ENCODE measurements at places on chromosomes 11 and 22.

GRCh38 chr11:130677486-130678153 is 229.2 kb downstream of the ADAMTS15 start:
- no peak for DNase-seq

- no peak for DNase-seq
Measured at GRCh38 chr22:44131412-44131811, 49.3 kb upstream of the PARVG start.

DNA sequence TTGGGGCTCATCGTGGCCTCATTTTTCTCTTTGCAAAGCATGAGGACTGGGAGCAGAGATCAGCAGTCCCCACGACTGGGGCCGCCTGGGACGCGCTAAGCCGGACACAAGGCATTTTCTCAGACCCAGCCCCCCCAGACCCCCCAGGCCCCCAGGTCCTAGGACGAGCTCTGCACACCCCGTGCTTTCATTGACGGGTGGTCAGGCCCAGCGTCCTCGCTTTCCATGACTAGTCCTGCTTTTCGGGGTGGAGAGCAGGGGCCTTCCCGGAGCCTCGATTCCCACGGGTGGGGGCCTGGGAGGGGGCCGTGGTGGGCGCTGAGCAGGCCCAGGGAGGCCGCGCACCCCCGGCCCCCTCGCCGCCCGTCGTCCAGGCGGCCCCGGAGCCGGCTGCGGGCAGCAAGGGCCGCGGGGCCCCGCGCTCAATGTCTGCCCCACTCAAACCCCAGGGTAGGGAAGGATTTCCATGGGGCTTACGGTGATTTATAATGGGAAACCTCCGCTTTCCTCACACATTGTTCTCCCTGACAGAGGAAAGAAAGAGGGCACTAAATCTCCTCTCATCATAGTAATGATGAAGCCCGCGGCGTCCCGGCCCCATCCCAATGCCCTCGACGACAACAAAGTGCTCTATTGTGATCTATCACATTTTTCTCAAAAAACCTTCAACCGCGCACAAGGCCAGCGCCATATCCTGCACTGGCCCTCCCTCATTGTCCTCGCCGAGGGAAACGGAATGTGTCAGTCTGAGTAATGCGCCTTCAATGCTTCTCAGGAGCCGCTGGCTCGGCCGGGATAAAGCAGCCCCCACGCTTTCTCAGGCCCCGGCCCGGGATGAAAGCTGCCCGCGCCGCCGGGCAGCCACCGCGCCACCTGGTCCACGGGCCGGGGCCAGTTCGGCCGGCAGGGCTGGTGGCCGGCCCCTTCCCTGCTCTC is 10.4 kb upstream of the LINC01488 start:
- DNase-seq, result no peak

DNA sequence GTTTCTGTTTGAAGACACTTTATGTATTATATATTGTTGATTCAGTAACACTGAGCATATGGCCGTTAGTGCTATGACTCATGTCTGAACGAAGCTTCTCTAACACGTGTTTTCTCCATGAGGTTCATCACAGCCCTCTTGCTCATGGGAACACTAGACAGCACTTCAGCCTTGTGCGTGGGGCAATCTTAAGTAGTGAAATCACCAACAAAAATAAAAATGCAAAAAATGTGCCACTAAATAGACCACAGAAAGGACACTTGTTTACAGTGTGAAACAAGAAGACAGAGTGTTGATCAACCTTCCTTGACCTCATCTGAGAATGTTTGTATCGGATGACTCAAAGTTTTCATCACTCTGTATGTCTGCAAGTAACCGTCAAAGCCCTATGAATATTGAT is 94.5 kb downstream of the FDX1 start:
- peak; percentile 2 for DNase-seq

DNA sequence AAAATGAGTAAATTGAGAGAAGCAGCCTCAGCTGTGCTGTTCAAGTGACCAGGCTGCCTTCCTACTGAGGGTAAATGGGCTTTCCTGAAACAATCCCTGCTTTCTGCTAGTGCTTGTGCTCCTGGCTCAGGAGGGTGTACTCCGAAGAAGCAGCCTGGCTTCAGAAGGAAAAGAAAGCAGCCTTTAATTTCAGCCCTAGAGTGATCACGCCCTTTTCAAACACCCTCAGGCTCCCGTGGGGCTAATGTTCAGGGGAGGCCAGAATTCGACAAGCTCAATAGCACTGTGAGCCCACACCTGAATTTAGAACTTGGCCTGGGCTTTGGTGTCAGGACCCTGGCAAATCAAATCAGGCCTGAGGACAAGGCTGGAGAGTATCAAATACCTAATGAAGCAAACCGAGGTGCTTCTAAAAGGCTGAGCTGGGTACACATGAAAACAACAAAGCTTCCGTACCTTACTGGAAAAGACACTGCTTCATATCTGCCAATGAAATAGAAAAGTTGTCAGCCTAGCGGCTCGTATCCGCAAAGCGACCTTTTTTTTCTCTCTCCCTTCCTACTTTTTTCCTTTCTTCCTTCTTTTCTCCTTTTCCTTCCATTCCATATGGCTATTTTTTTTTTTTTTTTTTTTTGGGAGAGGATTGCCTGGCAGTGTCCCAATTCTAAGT is 387.8 kb downstream of the SOX6 start:
- DNase-seq, result no peak

- DNase-seq, result no peak
Measured at GRCh38 chr11:90737444-90738050, 514.7 kb upstream of the CHORDC1 start.

DNA sequence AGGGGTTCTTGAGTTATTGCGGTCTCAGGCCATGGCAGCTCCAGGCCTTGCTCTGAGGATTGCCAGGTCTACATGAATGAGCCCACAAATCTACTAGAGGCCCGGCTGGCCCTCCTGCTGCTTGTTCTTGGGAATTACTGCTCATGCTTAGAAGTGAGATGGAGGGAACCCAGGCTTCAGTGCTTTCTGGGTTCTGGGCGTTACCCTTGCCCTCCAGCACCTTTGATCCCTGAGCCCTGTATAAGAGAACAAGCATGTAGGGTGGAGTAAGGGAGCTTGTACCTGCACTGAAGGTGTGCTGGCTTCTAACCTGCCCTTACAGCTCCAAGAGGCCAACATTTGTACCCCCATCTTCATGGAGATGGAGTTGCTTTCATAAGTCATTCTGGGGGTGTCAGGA is 4.0 kb downstream of the NAA40 start:
- no peak for DNase-seq

DNA sequence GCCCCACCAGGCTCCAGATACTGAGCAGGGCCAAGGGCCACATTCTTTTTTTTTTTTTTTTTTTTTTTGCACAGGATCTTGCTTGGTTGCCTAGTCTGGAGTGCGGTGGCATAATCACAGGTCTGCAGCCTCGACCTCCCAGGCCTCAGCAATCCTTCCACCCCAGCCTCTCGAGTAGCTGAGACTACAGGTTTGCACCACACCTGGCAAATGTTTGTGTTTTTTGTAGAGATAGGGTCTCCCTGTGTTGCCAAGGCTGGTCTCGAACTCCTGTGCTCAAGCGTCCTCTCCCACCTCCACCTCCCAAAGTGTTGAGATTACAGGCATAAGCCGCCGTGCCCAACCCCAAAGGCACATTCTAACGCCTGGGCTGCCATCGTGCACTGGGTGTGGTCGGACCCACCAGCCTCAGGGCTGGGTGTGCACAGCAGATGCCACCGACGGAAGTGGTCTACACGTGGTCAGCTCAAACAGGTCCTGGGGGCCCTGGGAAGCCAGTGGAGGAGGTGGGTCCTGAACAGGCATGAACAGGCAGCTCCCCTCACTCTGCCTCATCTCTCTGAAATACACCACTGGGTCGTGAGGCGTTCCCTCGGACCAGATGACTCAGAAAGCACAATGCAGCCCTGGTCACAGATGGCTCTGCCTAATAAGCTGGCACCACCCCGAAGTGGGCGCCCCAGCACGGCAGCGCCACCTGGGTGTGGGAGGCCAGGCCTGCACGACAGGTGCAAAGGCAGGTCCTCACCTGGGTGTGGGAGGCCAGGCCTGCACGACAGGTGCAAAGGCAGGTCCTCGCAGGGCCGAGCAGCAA is 5.1 kb upstream of the B4GALNT4 start:
- DNase-seq, result peak; percentile 81

GRCh38 chr22:19525116-19525660 is 978 bp upstream of the CLDN5 start:
- DNase-seq, result no peak

DNA sequence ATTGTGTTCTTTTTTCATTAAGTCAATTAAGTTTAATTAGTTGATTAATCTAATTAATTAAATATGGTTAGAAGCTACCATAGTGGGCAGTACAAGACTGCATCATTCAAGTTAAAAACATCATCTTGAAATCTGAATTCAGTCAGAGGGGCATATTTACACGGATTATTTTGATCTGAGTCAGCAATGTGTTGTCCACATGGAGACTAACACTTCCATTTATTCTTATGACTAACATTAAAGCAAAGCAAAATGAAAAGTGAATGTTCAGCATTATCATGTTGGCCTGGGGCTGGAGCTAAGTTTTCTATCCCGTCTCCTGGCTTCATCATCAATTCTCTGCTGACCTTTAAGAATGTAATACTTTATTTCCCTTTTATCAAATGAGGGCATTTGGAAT is 17.3 kb downstream of the FLI1 start:
- no peak for DNase-seq

- DNase-seq, result no peak
Measured at GRCh38 chr22:45752036-45752435, 80.4 kb downstream of the ATXN10 start.

DNA sequence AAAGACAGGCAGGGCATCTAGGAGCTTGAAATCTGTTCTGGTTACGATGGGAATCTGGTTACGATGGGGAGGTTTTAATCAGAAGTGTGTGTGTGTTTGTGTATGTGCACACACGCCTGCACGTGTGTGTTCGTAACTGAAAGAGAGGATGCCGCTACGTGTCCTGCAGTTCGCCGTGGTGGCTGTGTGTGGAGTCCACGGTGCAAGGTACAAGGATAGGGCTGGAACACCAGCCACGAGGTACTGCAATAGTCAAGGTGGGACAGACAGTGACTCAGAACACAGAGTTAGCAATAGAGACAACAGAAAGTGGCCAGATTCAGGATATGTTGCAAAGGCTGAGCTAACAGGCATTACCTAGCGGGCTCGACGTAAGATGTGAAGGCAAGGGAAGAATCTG is 46.7 kb downstream of the IGSF9B start:
- no peak for DNase-seq

- DNase-seq, result no peak
Measured at GRCh38 chr11:130308059-130308458, 6.7 kb downstream of the ZBTB44 start.

DNA sequence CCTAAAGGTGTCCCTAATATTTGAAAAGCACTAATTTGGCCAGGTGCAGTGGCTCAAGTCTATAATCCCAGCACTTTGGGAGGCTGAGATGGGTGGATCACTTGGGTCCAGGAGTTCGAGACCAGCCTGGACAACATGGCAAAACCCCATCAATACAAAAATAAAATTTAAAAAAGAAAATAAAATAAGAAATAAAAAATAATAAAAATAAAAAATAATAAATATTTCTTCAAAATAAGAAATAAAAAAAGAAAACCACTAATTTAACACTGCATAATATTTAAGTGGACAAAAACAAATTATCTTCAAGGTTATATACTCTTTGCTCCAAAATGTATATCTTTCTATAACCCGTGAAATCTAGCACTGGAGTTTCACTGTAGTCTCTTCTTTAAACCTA is 32.9 kb downstream of the CPT1A start:
- DNase-seq, result no peak

- no peak for DNase-seq
Measured at GRCh38 chr11:60633645-60634044, 65.8 kb upstream of the MS4A8 start.

GRCh38 chr22:21834869-21835268 is 32.6 kb downstream of the MAPK1 start:
- no peak for DNase-seq

GRCh38 chr22:46966495-46966845 is 204.0 kb downstream of the TBC1D22A start:
- DNase-seq, result no peak

- DNase-seq, result peak; percentile 42
Measured at GRCh38 chr11:1260023-1260501, 37.2 kb downstream of the MUC5B start.

DNA sequence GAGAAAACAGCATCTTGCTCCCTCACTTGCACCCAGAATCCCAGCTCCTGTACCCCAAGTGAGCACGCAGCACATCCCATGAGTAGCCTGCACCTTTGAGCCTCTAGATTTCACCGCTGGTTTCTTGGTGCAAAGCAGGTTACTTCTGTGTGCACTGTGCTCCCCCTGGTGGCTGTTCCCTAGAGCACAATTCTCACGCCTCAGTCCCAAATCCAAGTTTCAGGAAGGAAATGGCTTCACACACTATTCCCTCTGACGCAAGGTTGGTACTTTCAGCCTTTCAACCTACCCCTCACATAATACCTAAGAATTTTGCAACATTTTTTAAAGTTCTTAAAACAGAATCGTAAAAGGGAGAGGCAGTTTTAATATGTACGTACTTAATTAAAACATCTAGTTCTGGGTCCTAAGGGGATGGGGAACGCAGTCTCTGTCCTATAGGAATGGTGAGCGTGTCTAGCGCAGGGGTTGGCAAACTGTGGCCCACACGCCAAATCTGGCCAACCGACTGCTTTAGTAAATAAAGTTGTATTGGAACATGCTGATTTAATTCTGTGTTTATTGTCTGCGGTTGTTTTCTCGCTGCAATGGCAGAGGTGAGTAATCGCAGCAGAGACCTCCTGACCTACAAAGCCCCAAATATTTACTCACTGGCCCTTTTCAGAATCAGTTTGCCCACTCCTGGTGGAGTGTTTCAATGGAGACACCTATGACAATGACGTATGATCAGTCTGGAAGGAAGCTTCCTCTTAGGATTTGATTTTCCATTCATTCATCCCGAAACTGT is 27.5 kb downstream of the DHCR7 start:
- no peak for DNase-seq

- DNase-seq, result no peak
Measured at GRCh38 chr11:71388637-71389235, 59.5 kb downstream of the DHCR7 start.

- no peak for DNase-seq
Measured at GRCh38 chr22:24171822-24172221, 9.5 kb upstream of the SUSD2 start.

DNA sequence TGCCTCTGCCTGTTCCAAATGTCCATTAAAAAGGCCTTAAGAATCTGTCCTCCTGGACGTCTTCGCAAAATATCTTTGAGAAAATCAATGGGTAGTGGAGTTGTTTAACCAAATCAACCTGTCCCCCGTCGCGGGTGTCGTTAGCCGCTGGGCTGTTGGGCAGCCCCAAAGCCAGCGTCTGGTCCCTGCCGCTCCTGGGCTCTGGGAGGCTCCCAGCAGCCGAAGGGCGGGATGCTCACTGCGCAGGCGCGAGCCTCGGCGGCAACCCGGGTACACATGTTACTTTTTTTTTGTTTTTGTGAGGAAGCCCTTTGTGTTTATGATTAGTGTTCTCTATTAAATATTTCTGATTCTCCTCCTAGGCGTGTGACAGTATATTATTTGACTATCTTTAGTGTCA is 12.6 kb downstream of the MMP10 start:
- DNase-seq, result no peak

- no peak for DNase-seq
Measured at GRCh38 chr11:124329787-124330478, 9.9 kb upstream of the OR8D2 start.

DNA sequence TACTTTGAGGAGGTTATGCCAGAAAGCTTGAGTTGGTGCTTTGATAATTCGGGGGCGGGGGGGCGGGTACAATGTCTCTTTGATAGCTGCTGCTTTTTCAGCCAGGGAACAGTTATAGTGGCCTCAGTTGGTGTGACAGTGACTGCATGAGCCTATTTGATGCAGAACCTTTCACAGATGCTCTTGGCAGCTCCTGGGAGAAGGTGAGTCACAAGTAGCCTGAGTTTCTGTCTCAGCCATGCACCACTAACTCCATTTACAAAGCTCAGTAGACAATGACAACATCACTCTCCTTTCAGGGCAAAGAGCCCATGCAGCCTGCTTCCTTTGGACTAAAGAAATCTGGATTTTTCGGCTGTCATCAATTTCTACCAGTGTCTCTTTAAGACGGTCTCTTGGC is 42.1 kb upstream of the SEZ6L start:
- no peak for DNase-seq
